Urothelium cell line (cell line): ENCODE measurements at places on chromosomes 1 and 21.

- DNase-seq, result no peak
Measured at GRCh38 chr1:226937940-226938725, 2.0 kb upstream of the COQ8A start.

DNA sequence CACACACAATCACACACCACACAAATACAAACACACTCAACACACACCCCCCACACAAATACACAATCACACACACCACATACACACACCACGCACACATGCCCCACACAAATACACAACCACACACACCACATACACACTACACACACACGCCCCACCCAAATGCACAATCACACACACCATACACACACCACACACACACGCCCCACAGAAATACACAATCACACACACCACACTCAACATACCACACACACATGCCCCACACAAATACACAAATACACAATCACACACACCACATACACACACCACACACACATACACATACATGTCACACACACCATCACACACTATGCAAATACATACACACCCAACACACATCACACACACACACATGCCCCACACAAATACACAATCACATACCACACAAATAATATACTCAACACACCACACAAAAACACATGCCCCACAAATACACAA lies 50.2 kb downstream of the PRDM15 start:
- DNase-seq, result no peak

GRCh38 chr21:25509862-25510261 lies 97.4 kb downstream of the MRPL39 start:
- no peak for DNase-seq

GRCh38 chr1:21702780-21703179 lies 33.6 kb upstream of the RAP1GAP start:
- DNase-seq, result no peak

DNA sequence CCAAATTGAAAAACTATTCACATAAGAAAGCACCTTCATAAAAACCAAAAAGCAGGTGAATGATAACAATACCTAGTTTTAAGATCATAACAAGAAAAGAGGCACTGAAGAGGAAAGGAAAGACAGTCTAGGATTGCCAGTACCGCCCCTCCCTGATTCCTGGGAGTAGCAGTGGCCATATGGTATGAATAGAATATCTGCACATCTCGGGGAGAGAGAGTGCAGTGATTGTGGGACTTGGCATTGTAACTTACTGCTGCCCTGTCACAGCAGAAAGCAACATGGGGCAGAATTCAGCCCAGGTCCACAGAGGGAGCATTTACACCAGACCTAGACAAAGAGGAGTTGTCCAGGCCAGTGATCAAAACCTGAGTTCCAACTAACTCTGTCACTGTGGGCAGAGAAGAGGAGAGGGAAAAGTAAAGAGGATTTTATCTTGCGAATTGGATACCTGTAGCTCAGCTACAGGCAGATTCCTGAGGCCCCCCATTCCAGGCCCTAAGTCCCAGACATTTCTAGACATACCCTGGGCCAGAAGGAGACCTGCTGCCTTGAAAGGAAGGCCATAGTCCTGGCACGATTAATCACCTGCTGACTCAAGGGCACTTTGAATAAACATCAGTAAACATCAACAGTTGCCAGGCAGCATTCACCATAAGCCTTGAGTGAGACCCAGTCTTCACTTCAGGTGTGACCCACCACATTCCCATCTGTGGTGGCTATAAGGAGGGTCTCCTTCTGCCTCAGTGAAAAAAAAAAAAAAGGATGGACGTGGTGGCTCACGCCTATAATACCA lies 397.5 kb downstream of the TGFB2 start:
- DNase-seq, result no peak

- no peak for DNase-seq
Measured at GRCh38 chr1:29389533-29390041, 153.3 kb downstream of the PTPRU start.

- no peak for DNase-seq
Measured at GRCh38 chr21:44301961-44302406, 2.1 kb downstream of the PFKL start.

- no peak for DNase-seq
Measured at GRCh38 chr1:175287849-175288248, 95.3 kb upstream of the KIAA0040 start.

GRCh38 chr1:209831615-209832014 lies 3.8 kb downstream of the UTP25 start:
- DNase-seq, result no peak

- peak; percentile 61 for DNase-seq
Measured at GRCh38 chr21:42654179-42654912, 925 bp downstream of the PDE9A start.

GRCh38 chr1:224262373-224263054 lies 67.5 kb downstream of the NVL start:
- DNase-seq, result no peak

DNA sequence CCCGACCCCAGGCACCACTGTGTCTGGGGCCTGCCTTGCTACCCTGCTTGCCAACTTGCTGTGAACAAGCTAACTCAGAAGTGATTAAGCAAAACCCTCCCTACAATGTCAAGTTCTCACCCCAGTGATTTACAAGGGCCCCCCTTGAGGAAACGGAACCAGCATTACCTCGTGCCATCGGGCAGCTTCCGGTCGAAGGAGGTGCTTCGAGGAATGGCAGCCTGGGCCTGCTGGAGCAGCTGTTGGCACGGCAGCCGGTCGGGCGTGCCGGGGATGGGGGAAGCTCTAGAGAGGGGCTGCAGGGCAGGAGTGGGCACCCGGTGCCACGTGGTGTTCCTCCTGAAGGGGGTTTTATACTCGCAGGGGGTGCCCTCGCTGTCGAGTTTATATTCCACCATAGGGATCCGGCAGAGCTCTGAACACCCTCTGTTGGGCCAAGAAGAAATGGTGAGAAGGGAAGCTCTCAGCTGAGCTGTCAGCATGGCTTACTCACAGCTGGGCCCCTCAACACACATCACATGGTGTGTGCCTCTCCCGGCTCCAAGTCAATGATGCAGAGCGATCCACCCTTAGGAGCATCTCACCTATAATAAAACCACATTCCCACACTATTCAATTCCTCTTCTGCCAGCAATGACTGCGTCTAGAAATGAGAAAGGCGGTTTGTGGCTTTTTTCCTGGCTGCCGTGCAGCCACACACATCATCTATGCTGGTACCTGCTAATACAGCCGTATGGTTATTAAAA lies 184.4 kb downstream of the SIPA1L2 start:
- no peak for DNase-seq

- no peak for DNase-seq
Measured at GRCh38 chr1:218409946-218410510, 64.9 kb downstream of the TGFB2 start.

DNA sequence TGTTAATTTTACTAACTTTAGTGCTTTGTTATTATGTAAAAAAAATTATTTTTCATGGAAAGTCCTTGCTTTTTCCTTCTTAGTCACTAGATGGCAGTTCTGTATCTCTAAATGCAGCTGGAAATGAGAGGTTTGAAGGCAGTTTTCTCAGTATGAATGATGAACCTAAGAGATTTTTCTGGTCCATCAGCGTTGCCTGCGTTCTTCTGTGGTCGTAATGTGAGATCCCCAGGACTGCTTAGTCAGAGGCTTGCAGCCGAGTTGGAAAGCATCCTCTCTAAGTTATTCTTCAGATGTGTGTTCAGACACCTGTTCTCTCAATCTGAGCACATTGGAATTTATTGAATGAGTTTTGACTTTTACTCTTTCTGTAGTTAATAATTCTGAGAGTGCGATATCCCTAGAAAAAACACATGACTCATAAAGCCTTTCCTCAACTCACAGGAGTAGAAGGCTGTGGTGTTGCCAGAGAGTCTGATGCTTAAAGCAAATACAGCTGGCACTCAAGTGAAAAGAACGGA lies 99.3 kb downstream of the FMN2 start:
- peak; percentile 68 for DNase-seq
